Effector memory CD8-positive, alpha-beta T cell (primary cell): ENCODE measurements at places on chromosomes 16 and 17.

DNA sequence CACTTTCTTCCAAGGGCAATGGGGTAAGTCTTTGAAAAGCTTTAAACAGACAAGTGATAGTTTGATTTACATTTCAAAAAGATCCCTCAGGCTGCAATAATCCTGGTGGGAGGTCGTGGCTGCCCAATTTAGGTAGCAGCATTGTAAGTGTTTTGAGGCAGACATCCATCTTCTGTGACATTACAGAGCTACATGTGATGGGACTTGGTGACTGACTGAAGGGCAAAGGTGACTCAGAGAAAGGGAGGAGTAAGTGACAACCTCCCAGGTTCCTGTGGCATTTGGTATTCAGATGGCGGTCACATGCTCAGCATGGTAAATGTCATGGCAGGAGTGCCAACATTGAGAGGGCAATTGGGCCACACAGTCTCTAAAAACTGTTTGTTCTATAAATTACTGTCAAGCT lies 26.5 kb downstream of the STAT3 start:
- peak; percentile 40 for DNase-seq

DNA sequence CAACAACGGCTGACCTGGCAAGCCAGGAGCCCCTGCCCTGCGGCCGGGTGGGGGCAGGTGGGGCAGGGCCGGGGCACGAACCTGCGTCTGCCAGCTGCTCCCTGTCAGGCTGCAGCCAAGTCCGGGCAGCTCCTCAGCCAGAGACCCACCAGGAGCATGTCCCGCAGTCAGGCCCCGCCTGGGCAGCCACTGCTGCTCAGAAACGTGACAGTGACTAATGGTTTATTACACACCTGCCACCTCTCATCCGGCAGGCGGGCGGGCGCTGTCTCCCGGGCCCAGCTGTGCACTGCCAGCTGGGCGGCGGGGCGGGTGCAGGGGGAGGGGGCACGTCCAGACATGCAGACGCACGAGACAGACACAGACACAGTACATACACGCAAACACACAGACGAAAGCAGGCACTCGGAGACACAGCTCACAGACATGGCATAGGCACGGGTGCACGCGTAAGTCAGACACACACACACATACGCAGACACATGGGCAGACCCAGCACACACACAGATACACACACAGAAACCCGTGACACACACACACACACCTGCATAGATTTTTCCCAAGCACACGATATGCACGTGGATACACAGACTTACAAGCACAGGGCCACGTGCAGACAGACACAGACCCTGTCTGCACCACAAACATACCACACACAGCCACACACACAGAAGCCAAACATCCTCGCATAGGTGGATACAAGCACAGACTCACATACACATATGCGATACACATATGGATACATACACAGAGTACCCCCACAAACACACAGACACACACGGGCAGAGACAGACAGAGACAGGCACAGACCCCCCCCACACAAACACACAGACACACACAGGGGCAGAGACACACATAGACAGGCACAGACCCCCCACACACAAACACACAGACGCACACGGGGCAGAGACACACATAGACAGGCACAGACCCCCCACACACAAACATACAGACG lies 248.3 kb upstream of the CIBAR2 start:
- DNase-seq = no peak

DNA sequence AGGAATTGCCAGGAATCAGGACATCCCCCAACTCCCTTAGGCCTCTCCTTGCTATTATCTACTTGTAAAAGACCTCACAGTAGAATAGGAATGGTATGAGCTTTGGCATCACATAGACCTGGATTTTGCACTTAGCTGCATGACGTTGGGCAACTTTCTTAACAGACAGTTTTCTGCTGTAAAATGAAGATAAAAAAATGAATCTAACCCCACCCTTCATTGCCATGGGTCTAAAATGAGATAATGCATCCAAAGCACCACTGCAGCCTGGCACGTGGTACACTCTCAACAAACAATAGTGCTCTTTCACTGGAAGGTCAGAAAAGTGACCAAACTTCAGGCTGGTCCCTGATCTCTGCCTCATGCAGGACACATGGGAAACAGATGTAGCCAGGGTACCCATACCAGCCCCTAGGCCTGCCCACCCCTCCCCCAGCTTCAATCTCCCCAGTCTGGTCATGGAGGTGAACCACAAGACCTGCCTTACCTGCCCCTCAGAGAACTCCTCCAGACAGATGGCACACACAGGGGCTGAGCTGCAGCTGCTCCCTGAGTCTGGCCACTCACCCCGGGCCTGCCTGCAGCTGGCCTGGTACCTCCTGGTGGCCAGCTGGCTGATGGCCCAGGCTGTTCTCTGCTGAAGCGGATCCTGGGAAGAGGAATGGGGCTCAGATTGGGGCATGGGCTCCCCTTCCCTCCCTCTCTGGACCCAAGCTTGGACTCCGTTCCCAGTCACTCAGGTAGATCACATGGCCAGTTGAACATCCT lies 8.5 kb upstream of the SUPT4H1 start:
- DNase-seq = no peak

- DNase-seq = no peak
Observed at GRCh38 chr16:73572135-73572828, 524.4 kb upstream of the ZFHX3 start.

- DNase-seq = no peak
Observed at GRCh38 chr16:87384162-87384874, 742 bp upstream of the FBXO31 start.
